ENCODE measurements at places on chromosomes 5 and 9.

- no peak for DNase-seq
Measured at GRCh38 chr5:120535900-120536299, 71.8 kb downstream of the PRR16 start.

DNA sequence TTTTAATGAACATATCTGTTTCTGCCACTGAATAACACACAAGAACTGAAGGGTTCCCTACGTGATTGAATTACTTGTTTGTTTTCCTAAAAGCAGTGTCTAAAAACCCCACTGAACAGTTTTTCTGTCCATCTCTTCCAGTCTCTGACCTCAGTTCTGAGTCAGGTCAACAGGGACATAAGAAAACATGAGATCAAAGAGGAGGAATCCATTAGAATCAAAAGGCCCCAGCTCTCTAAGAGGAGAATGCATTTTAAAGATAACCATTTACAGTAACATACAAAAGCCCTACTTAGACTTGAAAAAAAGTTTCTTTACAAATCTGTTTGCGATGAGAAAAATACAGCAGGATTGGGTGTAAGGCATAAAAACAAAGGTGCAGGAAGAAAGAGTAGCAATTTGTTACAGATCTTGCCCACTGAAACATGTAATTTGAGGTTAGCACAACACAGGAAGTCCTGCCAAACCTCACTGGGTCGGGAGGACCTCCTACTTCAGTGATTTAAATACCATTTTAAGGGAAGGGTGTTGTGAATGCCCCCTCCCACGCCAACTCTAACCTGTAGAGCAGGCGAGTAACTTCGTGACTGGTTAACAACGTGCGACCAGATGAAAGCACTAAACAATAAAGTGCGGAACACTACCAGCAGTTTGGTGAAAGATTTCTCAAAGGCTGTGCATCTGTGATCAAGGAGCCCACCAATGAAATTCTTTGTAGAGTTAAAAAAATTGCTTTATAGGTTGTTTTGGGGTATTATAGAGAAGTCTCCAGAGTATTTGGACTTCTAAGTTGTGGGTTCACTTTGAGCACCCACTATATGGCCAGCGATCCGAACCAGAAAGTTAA lies 1.3 kb downstream of the QSOX2 start:
- DNase-seq = no peak

DNA sequence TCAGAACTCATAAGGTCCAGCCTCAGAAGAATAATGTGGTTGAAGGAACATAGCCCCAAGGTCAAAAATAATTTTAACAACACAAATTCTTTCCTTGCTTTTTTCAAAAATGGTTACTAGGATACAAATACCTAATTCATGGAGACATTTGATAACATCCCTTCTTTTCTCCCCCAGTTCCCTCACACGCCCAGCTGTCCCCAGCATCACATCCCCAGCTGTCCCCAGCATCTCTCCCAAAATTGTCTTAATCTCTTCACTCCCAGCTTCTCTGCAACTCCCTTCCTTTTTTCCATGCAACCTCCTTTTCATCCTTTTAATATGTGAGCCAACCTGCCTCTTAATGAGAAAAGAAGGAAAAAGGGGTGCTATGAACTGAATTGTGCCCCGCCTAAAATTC lies 77.8 kb downstream of the FSTL4 start:
- no peak for DNase-seq

DNA sequence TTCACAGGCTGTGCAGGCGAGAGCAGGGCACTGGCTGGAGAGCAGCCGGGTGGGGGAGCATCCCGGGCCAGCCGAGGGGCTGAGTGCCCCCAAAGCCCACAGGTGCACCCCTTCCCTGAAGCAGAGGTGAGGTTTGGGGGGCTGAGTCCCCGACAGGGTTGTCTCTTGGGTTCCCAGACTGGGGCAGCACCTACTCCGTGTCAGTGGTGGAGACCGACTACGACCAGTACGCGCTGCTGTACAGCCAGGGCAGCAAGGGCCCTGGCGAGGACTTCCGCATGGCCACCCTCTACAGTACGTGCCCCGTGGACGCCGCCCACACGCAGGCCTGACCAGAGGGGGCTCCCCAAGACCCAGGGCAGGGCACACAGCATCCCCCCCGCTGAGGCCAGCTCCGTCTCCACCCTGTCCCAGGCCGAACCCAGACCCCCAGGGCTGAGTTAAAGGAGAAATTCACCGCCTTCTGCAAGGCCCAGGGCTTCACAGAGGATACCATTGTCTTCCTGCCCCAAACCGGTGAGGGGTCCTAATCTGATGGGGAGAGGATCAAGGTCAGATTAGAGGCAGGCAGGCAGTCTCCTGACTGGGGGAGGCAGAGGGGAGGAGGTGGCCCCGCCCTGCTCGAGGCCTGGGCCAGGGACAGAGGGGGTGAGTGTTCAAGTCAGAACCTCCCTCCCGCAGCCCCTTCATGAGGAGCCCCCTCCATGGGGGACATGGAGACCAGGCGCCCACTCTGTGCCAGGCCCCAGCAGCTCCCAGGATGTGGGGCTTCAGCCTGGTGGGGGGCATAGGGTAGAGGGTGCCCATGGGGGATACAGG lies 2.7 kb downstream of the PTGDS start:
- DNase-seq = no peak

DNA sequence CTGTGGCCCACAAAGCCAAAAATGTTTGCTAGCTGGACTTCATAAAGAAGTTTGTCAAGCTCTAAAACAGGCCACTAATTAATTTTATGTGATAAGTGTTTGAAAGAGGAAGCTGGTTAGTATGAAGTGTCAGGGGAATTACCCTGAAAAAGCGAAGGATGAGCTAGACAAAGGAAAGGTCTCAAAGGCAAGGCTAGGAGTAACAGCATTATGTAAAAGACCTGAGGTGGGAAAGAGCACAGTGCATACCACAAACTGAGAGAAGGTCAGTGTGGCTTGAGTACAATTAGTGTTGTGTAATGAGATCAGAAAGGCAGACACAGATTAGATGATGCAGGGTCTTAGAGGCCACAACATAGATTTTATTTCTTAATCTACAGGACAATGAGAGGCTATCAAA lies 29.6 kb downstream of the RC3H2 start:
- DNase-seq = no peak

GRCh38 chr9:13228431-13228830 lies 51.1 kb downstream of the MPDZ start:
- DNase-seq = no peak

- DNase-seq = peak; percentile 61
Measured at GRCh38 chr9:12846035-12846434, 71.2 kb downstream of the LURAP1L start.

GRCh38 chr5:141662028-141662427 lies 10.8 kb upstream of the FCHSD1 start:
- DNase-seq = no peak

DNA sequence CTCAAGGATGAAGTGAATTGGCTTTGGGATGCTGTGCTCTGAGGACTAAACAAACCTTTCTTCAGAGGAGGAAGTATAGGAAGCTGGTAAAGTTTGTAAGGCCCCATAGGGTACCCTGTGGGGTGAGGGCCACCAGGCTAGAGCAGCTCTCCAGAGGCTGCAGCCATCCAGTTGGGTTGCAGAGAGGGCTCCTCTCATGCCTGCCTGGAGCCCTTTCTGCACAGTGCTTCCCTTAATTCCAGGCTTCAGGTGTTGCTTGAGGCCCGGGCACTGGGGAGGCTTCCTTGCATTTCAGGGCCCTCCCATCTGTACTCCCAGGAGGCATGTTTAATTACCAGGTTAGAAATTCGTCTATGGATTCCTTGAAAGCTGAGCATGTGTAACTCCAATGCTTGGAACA lies 95.3 kb upstream of the FSTL4 start:
- no peak for DNase-seq

DNA sequence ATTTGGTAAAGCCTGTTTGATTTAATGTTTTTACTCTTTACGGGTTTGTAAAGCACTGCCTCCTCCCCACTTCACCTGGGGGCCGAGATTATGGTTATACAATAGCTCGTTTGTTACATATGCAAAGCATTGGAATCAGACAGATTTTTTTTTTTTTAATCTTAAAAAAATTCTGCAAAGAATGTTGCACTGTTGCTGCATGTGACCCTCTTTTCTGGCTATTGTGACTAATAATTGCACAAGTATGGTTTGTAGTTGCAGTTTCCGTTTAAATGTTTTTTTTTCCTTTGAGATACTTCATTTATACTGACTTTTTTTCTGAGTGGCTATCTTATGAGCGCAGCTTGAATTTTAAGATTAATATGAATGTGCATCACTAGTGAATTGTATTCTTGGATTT lies 165.3 kb downstream of the KDM4C start:
- no peak for DNase-seq

- no peak for DNase-seq
Measured at GRCh38 chr5:71937921-71938698, 169.2 kb upstream of the MAP1B start.

- no peak for DNase-seq
Measured at GRCh38 chr5:163190283-163190682, 247.1 kb upstream of the CCNG1 start.

- DNase-seq = no peak
Measured at GRCh38 chr5:59506285-59506877, 387.1 kb downstream of the PDE4D start.

DNA sequence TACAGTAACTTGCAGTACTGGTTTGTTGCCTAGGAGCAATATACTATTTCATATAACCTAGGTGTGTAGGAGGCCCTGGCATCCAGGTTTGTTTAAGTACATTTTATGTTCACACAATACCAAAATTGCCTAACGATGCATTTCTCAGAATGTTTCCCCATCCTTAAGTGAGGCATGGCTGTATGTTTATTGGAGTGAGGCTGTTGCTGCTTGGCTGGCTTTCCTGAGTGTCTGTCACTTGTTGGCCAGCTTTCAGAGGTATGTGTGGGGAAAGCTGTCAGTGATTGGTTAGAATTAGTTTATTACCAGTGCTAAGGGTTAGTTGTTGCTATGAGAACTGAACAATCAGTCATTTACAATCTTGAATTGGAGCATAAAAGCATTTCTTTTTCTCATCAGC lies 154.1 kb upstream of the CDH12 start:
- no peak for DNase-seq

GRCh38 chr5:144191998-144192397 lies 21.3 kb downstream of the KCTD16 start:
- peak; percentile 53 for DNase-seq

DNA sequence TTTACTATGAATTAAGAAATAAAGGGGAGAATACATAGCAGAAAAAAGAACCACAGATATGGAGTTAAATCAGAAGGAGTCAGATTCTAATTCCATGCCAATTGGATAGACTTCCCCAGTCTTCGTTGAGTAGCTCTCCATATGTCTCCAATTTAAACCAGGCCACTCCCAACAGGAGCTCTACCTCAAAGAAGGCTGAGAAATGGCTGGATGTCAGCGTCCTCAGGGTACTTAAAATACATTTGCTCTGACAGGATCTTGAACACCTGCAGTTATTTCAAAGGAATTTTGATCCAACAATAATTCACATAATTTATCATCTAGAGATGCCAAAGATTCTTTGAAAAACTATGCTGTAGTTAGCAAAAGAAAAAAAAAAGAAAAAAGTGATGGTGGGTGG lies 133.9 kb upstream of the FBN2 start:
- no peak for DNase-seq

DNA sequence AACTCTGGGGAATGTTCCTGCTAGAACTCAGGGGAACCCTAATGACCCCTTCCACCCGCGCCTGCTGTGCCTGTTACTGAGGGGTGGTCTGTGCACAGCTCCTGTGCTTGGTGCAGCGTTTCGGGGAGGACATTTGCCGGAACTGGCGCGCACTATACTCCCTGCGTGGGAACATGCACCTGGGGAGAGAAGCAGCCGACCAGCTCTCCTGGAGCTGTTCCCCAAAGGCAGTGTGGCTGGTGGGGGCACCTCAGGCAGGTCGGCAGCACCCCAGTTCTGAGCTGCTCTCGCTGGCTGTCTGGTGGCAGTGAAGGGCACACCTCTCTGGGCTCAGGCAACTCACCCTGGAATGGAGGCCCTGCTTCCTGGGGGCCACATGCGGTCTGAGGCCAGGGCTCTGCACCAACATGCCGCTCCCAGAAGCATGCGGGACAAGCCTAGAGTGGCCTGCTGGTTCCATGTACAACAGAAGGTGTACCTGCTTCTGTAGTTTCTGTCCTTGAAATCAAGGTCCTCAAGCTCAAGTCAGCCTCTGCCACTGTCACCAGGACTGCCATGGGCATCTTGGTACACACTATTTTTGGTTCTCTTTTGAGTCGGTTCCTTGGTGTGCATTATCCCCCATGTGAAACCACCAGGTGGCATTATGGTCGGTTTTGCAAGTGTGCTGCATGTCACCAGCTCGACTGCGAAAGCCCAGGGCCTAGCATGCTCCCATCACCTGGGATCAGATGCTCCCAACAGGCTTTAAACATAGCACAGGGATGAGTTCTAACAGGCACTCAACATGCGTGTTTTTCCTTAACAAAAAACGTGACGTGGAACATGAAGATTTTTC lies 7.8 kb upstream of the MRNIP start:
- no peak for DNase-seq

- DNase-seq = peak; percentile 52
Measured at GRCh38 chr5:167578977-167579692, 712.3 kb upstream of the WWC1 start.

DNA sequence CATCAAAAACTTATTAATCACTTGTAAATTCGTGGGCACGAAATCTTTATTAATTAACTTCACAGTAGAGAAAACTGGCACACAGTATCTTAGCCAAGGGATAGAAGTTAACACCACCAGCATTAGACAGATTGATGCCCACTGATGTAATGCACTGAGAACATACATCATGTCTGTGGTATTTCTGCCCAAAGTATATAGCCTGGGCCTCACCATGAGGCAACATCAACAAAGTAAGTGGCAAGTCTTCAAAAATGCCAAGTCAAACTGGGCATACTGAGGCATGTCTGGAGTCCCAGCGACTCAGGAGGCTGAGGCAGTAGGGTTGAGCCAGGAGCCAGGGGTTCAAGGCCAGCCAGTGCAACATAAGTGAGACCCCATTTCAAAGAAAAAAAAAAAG lies 79.5 kb downstream of the GLIS3 start:
- no peak for DNase-seq

DNA sequence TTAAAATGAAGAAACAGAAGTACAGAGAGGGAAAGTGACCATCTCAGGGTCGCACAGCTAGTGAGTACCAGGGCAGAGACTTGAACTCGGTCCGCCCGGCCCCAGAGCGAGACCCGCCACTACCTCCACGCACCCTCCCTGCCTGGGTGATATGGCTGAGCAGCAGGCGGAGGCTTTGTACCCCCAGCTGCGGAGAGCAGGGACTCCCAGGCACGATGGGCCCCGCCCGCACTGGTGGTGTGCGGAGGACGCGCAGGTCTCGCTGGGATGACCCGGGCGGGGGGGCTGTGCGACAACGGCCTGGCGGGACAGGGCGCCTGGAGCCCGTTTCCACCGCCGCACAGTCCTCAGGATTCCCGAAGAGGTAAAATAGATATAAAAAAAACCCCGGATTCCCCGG lies 64.7 kb upstream of the LARP1 start:
- DNase-seq = no peak

Data from AG08395 (cell line).